ENCODE measurements at places on chromosomes 6 and 20.
A peak's percentile ranks its signal among the peaks of the same experiment; 100 is the strongest.

GRCh38 chr20:4152696-4153235 lies 137.4 kb upstream of the RNF24 start:
- DNase-seq = no peak

DNA sequence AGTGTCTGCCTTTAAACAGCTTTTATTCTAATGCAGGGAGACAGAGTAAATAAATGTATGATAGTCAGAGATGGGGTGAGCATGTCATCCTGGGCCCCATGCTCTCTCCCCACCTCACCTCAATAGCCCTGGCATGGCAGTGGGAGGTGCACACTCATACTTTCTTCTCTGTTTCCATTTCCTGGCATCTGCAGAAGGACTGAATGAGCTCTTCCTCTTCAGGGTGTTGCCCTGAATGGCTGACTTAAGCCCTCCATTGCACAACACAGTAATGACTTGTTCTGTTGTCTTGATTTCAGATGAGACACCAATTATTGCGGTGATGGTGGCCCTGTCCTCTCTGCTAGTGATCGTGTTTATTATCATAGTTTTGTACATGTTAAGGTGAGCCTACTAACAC lies 57.0 kb upstream of the GNRH2 start:
- no peak for DNase-seq

- DNase-seq = no peak
Observed at GRCh38 chr6:43037197-43037596, 15.8 kb downstream of the RRP36 start.

- no peak for DNase-seq
Observed at GRCh38 chr6:150603176-150603575, 3.5 kb downstream of the PLEKHG1 start.

DNA sequence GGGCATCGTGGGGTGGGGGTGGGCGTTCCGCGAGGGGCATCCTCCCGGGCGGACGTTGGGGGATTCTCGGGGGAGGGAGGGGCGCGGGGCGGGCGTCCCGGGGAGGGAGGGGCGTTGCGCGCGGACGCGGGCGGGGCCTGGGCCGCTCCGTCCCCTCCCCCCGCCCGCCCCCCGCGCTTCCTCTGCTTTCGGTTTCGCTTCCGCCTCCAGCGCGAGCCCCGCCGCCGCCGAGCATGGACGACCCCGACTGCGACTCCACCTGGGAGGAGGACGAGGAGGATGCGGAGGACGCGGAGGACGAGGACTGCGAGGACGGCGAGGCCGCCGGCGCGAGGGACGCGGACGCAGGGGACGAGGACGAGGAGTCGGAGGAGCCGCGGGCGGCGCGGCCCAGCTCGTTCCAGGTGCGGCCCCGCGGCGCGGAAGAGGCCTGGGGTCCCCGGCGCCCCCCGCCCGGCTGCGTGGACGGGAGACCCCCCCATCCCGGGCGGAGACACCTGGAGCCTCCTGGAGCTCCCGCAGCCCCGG lies at the start of gene OGFR:
OGFR (plus strand) TSS at position 209 of the 528 bp plus-strand sequence; CDS start at position 234, 25 bp downstream.
- DNase-seq = peak; percentile 90

DNA sequence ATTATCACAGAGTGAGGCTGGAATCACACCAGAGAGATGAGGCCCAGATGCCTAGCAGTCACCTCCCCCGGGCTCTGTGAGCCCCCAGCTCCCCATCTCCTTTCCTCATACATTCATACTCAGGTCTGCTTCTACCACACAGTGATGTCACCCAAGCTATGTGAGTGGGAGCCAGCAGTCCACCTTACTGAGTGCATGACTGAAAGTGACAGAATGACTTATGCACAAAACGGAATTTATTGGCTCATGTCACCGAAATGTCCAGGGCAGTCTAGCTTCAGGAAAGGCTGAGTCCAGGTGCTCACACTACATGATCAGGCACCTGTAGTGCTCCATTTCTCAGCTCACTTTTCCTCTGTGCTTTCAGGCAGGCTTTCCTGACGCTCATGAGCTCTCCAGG lies 36.7 kb upstream of the CCN6 start:
- no peak for DNase-seq

- DNase-seq = no peak
Observed at GRCh38 chr6:113888493-113888892, 31.3 kb downstream of the MARCKS start.

DNA sequence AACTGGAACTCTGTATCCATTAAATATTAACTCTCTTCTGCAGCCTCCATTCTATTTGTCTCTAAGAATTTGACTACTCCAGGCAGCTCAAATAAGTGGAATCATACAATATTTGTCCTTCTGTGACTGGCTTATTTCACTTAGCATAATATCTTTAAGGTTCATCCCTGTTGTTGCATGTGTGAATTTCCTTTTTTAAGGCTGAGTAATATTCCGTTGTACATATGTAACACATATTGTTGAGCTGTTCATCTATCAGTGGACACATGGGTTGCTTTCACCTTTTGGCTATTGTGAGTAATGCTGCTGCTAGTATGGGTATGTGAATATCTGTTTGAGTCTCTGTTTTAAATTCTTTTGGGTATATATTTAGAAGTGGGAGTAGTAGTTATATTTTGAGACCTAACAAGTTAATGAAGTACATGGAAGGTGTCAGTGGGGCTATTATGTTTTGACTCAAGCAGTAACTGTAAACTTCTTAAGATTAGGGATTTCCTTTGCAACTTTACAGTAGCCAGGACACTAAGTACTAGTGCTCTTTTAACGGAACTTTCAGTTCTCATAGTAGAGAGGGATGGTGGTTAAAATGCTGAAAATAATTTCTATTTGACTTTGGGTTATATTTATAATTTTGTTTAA lies 29.7 kb upstream of the TMEM217 start:
- DNase-seq = no peak

DNA sequence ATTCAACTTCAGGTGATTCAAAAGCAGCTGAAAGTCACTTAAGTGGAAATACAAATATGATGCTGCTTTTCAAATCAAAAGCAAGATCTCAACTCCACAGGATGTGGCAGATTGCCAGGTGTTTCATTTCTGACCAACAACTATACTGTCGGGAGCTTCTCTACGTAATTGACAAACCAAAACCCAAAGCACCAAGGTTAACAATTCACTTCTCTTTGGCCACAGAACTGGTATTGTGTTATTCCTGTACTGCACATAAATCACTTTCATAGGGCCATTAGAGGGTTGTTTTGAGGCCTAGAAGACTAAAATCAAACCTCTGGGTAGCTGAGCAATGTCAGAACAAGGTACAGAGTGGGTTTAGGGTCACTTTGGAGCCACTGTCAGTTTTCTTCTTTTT lies 169.7 kb downstream of the HAO1 start:
- DNase-seq = no peak

- no peak for DNase-seq
Observed at GRCh38 chr6:54698974-54699373, 147.6 kb upstream of the FAM83B start.

DNA sequence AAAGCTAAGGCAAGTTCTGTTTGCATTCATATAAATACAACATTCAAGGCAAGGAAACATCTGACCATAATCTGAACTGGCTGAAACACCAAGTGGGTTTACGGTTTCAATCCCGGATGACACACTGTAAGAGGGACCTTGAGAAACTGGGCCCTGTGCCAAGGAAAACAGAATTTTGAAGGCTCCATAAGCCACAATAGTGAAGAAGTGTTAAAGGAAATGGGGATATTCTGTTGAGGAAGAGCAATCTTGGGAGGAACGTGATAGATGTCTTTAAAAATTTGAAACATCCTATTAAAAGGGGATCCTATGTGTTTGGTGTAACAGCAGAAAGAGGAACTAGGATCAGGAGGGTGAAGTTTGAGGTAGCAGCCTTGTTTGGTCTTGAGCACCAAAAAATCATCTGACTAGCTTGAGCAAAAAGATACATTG lies 82.4 kb upstream of the TAB2 start:
- no peak for DNase-seq

DNA sequence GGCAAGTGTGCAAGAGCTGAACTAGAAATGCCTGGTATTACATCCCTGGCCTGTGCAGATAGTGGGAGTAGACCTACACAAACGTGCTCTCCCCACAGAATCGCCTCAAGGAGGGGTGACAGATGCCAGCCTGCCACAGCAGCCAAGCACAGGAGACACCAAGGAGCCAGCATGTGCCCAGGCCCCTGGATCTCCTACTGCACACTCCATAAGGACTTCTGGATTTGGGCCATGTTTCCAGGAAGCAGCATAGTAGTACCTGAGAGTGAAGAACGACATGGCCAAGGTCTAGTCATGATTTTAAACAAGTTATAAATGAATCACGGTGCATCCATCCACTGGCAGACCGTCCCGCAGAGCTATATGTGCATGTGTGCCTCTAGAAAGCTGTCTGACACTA lies 232.2 kb downstream of the SYNDIG1 start:
- no peak for DNase-seq

GRCh38 chr6:75855052-75855451 lies 106.0 kb downstream of the MYO6 start:
- peak; percentile 5 for DNase-seq

DNA sequence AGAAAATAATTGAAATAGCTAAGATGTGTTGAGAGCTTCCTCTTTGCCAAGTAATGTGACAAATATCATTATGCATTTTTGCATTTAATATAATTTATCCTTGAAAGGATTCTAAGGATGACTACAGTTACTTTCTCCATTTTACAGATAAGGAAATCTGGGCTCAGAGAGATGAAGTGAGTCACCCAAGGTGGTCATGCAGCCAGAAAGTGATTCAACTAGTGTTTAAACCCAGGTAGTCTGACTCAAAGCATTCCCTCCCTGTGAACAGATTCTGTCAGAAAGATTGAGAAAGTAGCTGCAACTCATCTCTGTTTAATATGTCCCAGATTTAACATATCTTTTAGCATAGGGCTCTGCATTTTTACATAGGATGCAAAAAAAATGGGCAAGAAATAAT lies 28.1 kb downstream of the NRSN1 start:
- no peak for DNase-seq

DNA sequence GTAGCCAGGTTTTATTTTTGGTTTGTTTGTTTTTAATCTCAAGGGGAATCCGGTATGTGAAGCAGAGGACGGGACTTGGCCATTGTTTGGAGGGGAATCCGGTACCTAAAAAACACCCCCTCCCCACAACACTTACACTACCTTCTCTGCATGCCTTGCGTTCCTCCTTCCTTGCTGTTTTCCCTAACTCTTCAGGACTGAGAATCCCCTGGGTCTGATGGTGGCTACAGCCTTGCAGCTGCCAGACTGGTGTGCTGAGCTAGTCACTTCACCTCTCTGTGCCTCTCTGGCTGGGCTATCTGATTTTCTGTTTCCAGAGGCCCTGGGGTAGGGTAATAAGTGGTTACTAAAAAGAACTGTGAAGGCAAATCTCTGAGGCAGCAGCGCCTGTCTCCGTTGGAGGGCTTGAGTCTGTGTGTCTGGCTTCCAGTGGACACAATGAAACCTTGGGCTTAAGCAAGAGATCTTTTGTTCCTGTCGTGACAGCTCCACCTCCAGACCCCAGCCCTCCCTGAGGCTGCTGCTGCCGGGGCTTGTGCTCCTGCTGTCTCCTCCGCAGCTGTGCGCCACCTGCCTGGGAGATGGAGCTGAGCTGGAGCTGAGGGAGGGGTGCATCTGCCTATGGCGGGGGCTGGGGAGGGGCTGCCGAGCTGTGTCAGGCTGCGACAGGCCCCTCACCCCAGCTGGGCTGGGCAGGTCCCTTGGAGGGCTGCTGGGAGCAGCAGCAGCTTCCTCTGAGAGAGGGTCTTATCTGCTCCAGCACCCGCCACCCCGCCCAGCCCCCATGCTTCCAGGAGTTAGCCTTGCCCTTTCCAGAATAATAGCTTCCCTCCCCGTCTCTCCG lies 65.8 kb upstream of the CCDC167 start:
- DNase-seq = peak; percentile 60

GRCh38 chr6:111503194-111503593 lies 20.2 kb upstream of the REV3L start:
- no peak for DNase-seq

GRCh38 chr20:4820806-4821518 lies 99.3 kb downstream of the PRND start:
- no peak for DNase-seq

DNA sequence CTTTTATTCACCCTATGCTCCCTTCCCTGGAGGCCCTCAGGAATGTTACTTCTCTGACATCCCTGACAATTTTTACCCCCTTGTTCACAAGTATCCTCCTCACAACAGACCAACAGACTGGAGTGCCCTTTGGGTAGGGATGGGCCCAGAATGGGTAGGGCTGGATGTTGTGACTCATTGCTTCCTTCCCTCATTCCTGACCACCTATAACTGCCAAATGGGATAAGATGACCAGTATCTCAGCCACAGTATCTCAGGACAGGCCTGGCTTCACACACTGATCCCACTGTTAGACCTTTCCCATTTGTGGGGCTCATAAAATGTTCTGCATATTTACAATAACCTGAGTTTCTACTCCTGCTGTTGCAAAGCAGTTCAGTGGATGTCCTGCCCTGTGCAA lies 223.0 kb upstream of the LRFN2 start:
- no peak for DNase-seq

DNA sequence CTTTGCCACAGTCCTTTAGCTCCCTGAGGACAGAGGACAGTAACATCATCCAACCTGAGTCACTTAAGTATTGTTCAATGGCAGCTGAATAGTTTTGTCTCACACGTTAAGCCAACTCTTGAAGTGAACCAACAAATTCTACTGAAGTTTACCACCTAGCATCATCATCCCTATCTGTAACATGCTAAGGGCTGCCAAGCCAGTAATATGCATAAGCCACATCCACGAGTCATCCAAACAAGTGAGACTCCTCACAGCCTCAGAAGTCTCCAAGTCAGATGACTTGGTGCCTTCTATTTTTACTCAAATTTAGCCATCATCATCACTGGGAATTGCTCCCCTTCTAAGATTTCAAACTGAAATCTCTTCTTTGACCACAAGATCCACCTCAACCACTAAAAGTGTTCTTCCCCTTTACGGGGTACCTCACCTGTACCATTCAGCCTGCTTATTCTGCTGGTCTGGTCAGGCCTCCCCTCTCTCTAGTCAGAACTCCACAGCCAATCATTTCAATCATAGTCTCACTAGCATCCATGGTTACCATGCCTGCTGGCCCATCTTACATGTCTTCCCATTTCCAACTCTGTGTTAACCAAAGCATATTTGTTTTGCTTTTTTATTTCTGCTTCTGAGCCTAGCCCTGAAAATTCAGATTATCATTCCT lies 73.7 kb downstream of the DTNBP1 start:
- DNase-seq = no peak

GRCh38 chr20:50369225-50370035 lies 140.8 kb upstream of the PTPN1 start:
- no peak for DNase-seq

GRCh38 chr6:114024746-114025145 lies 53.8 kb upstream of the HDAC2 start:
- no peak for DNase-seq

- DNase-seq = no peak
Observed at GRCh38 chr6:166443166-166443565, 60.4 kb upstream of the MPC1 start.

- DNase-seq = no peak
Observed at GRCh38 chr6:140438346-140438735, 1063.9 kb upstream of the CITED2 start.

- no peak for DNase-seq
Observed at GRCh38 chr6:98014442-98015201, 731.6 kb upstream of the MMS22L start.

DNA sequence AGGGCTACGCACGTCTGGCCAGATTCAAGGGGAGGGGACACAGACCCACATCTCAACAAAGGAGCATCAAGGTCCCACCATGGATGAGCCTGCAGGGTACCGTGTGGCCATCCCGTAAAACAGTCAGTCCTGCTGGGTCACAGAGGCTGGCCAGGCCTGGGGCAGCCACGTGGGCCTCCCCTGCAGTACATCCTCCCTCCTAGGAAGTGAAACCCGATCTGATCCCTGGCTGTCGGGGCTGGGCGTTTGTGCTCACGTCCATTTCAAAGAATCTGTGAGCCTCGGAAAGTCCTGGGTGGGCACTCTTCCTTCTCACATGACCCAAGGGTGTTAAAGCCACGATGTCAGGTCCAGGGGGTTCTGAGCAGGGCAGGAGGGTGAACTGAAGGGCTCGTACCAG lies 14.3 kb downstream of the SULF2 start:
- DNase-seq = no peak

Data from HuH-7 (cell line).